NCI-H1436 (cell line): ENCODE measurements at places on chromosomes 12 and 14.
A peak's percentile ranks its signal among the peaks of the same experiment; 100 is the strongest.

DNA sequence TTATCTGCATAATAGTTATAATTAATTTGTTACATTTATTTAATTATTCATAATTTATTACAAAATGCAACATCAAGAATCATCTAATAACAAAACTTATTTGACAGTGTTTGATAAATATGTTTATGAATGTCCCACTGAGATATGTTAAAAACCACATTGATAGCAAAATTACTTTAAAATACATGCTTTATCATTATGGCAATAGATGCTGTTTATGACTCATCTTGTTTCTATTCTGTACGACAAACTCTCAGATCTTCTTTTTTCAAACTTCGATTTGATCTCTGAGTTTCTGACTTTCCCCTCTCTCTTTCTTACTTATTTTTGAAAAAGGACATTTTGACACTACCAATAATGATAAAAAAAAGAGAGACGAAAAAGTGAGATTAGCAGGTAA lies 56.8 kb upstream of the LRRK2 start:
- DNase-seq = no peak

DNA sequence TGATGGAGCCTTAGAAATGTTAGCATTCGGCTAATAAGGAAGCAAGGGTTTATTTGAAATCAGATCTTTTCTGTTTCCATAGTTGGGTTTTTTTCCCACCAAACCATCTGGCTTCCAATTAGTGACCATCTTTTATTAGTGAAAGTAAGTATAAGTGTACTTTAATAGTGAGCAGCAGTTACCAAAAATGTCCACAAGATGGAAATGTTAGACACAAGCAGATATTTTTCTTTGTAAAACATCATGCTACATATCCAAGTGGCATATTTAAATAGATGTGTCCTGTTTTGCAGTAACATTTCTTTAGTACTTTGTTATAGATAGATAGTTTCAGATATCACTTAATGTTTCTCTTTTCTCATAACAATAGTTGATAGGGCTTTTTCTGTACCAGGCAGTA lies 28.8 kb downstream of the YEATS4 start:
- no peak for DNase-seq

DNA sequence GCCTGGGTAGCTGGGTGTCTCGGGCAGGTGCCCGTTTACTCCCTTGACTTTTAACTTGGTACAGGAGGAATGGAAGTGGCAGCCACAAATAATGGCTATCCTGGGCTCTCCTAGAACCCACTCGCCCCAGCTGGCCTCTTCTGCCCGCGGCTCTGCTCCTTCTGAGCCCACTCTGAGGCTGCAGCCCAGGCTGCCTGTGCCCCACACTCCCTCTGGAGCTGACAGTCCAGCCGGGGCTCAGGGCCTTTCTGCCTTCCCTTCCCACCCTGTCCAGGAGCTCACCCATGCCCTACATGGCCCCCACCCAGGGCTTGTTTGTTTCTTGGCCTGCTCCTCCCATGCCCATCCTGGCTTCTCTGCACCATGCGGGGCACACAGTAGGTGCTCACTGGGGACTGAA lies 15.6 kb downstream of the ZNF839 start:
- DNase-seq = no peak

GRCh38 chr14:54713379-54713778 lies 146.5 kb downstream of the SAMD4A start:
- DNase-seq = no peak

DNA sequence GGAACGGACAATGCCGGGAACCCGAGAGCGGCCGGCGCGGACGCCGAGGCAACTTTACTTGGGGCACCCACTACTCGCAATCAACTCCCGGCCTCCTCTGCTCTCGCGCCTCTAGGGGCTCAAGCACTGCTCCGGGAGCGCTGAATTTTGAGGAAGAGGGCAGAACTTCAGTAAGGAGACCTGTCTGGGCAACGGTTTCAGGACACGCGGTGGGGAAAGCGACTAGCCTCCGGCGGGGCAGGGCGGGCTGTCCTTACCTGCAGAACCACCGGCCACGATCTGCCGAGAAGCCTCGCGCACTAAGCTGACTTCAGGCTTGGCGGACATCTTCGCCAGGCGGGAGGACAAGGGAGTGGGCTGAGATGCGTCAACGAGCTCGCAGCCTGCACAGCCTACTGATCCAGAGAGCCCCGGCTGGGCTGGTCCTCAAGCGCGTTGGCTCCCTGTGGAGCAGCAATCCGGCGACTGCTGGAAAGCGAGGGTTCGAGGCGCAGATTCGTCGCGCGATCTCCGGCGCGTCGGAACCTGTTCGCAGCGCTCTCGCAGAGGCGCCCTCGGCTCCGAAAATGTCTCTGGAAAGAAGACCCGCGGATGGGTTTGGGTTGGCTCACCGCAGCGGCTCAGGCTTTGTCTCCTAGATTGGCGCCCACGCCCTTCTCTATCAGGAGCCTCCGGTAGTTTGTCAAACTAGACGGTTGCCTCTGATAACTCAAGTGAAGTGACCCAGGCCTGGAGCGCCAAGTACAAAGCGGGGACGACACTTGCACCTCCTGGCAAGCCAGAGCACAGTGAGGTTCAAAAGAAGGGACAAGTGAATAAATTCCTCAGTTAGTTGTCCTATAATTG lies at the start of gene SLC25A21:
Gene SLC25A21 (minus strand): TSS at position 583 of the 846 bp plus-strand sequence.
- DNase-seq = peak; percentile 63

- no peak for DNase-seq
These were observed 79.8 kb downstream of the PDE6H start for GRCh38 chr12:15052691-15053090.

GRCh38 chr12:102043928-102044327 lies 17.9 kb downstream of the WASHC3 start:
- no peak for DNase-seq
